ENCODE measurements at places on chromosomes 3 and 15.

GRCh38 chr3:23439080-23439479 lies 236.0 kb downstream of the UBE2E2 start:
- no peak for DNase-seq

DNA sequence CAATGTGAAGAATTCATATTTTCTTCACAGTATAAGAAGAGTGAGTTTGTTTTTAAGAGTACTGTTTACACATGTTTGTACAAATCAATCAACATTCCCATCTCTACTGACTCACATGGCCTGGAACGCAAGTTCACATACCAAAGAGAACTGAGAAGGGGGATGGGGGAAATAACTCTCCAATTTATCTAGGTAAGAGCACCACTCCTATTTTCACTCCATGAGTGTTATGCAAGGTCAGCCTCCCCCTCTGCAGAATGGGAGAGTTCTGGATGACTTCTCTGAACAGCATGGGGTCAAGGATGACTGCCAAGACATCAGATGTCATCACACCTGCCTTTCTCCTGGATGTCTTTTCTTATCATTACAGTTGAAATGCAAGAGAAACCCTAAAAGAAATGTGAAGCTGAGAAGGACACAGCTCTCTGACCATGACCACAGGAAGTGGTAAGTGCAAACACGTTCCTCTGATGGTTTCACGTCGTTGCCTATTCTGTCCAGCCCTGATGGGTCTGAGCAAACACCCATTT lies 95.2 kb downstream of the SEMA6D start:
- DNase-seq = no peak

DNA sequence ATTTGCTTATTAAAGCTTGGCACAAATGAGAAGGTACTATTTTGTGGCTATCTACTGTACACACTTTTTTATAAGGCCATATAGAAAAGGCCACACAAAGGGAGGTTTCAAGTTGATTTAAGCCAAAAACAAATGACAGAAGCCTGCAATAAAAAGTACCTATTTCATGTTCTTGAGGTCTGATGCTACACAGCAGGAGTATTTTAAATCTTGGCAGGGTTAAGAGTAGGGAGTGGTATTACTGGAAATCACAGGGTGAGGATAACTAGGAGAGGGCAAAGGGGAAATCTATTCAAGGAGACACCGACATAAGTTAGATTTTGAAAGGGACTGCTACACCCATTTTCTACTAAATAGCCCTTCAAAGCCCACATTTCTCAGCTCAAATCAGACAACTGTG lies 146.2 kb downstream of the GREM1 start:
- no peak for DNase-seq

GRCh38 chr3:138136201-138136600 lies 4.0 kb upstream of the A4GNT start:
- DNase-seq = no peak

- DNase-seq = no peak
Measured at GRCh38 chr3:173635826-173636225, 238.3 kb downstream of the NLGN1 start.

DNA sequence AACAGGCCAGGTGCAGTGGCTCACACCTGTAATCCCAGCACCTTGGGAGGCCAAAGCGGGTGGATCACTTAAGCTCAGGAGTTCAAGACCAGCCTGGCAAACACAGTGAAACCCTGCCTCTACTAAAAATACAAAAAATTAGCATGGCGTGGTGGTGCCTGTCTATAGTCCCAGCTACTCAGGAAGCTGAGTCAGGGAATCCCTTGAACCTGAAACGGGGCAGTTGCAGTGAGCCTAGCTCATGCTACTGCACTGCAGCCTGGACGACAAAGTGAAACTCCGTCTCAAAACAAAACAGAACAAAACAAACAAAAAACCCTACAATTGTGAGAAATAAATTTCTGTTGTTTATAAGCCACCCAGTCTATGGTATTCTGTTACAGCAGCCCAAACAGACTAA lies 94.7 kb downstream of the PIK3CB start:
- DNase-seq = peak; percentile 46

- DNase-seq = no peak
Measured at GRCh38 chr15:87599616-87600015, 656.9 kb downstream of the NTRK3 start.

GRCh38 chr3:174639406-174639805 lies 219.7 kb upstream of the NAALADL2 start:
- DNase-seq = no peak

DNA sequence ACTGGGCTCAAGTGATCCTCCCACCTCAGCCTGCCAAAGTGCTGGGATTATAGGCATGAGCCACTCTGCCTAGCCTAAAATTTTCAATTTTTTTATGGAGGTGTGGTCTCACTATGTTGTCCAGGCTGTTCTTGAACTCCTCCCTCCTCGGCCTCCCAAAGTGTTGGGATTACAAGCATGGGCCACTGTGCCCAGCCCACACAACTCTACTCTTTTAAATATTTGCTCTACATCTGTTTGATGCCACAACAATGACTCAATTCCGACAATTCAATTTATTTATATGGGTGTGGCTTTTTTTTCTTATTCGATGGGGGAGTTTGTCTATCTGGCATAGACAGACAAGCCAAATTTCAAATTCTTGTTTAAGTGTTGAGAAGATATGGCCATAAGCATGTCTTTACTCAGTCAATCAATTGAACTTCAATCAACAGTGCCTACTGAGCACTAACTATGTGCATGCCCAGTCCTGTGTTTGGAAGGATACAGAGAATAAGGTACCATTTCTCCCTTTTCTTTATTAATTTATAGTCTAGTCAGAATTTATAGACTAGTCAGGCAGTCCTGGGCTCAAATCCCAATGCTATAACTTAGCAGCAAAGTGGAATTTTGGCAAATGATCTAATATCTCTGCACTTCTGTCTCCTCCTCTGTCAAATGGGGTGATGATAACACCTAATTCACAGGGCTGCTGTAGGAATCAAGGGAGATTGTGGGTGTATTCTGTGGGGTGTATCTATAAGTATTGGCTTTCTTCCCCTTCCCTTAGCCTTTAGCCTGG lies 54.6 kb upstream of the PIAS1 start:
- DNase-seq = no peak

- DNase-seq = no peak
Measured at GRCh38 chr15:101539930-101540329, 50.4 kb upstream of the PCSK6 start.

GRCh38 chr3:181860235-181860634 lies 148.5 kb downstream of the SOX2 start:
- no peak for DNase-seq

- DNase-seq = no peak
Measured at GRCh38 chr3:38011111-38011510, 18.3 kb downstream of the PLCD1 start.

DNA sequence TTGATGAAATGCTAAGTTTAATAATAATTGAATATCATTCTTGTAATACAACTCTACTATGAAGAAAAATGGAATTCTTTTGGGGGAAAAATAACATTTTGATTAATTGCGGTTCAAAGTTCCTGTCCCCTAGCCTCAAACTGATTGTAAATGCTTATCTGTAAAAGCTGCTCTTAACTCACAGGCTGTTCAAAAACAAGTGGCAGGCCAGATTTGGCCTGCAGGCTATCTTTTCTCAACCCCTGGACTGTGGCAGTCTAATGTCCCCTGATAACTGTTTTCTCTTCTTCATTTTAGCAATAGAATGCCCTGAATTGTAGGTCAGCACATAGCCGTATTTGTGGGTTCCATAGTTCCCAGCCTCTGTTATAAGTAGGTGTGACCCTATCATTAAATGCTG lies 23.5 kb upstream of the SAMMSON start:
- DNase-seq = no peak

- DNase-seq = peak; percentile 30
Measured at GRCh38 chr15:90530250-90531051, 728 bp downstream of the CRTC3 start.

DNA sequence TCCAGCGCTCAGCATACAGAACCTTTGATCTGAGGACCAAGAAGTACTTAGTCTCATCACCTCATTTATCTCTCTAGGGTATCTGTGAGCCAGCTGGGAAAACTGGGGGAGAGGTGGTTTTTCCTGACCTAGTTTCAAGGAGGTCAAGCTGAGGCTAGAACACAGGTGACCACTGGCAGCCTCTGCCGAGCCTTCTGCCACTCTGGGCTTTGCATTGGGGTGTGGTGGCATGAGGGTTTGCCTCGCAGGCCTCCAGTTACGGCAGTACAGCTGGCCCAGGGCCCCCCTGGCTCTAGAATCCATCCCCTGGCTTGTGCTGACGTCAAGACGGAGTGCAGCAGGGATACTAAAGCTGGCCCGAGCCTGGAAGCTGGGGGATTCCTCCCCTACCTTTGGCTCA lies 34.7 kb upstream of the CDCP1 start:
- DNase-seq = no peak

DNA sequence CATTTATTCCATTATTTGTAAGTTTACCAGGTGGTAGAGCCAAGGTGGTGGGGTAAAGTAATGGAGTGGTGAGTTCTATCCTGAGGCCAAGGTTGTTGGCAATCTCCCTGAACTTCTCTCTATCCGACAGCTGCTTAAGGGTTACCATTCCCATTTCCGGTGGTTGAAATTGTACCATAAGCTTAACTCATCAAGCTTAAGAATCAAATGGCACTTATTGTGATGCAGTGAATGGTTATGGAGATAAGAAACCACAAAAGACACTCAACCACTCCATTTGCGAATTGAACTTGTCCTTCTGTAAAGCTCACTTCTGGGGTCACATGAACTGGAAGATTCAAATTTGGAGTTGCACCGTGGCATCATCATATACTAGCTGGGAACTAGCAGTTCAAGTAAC lies 287.4 kb upstream of the SLCO3A1 start:
- no peak for DNase-seq

GRCh38 chr3:89440386-89440785 lies 333.0 kb downstream of the EPHA3 start:
- DNase-seq = no peak

GRCh38 chr3:115099134-115099985 lies 47.7 kb downstream of the ZBTB20 start:
- no peak for DNase-seq

- no peak for DNase-seq
Measured at GRCh38 chr3:128353361-128353965, 113.2 kb downstream of the DNAJB8 start.

- no peak for DNase-seq
Measured at GRCh38 chr15:38707802-38708671, 143.4 kb upstream of the RASGRP1 start.

GRCh38 chr3:11775493-11775892 lies 71.2 kb downstream of the TAMM41 start:
- no peak for DNase-seq

- no peak for DNase-seq
Measured at GRCh38 chr3:178754852-178755510, 218.7 kb downstream of the KCNMB2 start.

- no peak for DNase-seq
Measured at GRCh38 chr3:853489-853888, 239.3 kb upstream of the CNTN6 start.

GRCh38 chr3:80889535-80889934 lies 871.9 kb downstream of the GBE1 start:
- no peak for DNase-seq
